Right cardiac atrium (tissue), 5 donors: ENCODE measurements at places on chromosomes 2 and 18. TPM values are rescaled to one million over a fixed set of nuclear protein-coding genes. Genes with fewer than 3 reads are reported as not detected.

- DNase-seq = no peak
Observed at GRCh38 chr2:189150033-189150432, 29.5 kb downstream of the COL5A2 start.

GRCh38 chr2:188986839-188987238 is 12.7 kb downstream of the COL3A1 start:
- DNase-seq = no peak

DNA sequence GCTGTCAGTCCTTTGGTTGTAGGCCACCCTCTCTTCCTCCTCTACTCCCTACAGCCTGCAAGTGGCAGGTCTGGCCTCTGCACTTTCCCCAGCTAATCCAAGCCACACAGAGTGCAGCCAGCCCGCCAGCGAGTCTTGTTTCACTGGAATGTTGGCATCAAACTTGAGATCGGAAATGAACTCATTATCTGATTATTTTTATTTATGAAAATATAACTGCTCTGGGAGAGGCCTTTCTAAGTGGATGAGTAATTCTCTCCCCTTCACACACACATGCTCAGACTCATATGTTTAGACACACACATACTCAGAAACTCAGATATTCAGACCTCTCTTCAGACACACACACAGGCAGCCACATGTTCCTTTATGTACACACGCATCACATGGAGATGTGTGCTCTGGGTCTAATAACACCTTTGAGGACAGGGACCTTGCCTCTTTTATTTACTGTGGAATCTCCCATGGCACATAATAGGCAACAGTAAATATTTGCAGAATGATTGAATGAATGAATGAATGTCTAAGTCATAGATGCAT is 151.3 kb downstream of the ZFP36L2 start:
- peak; percentile 91 for DNase-seq

DNA sequence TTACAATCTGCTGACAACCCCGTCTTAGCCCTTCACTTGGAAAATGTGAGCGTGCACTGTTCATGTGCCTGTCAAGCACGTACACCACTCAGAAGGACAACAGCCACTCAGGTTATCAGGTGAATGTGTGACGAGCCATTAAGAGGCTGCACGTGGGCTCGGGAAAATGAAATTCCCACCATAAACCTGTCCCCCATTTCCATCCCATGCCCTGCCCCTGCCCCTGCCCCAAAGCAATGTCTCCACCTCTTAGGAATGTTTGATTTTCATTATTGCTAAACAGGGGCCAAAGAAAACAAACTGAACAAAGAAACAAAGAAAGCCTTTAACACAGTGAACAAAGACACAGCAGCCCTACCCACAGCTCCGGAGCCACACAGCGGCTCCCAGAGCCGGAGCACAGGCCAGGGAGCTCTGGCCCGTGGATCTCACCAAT is 90.5 kb downstream of the TMEM18 start:
- DNase-seq = no peak

DNA sequence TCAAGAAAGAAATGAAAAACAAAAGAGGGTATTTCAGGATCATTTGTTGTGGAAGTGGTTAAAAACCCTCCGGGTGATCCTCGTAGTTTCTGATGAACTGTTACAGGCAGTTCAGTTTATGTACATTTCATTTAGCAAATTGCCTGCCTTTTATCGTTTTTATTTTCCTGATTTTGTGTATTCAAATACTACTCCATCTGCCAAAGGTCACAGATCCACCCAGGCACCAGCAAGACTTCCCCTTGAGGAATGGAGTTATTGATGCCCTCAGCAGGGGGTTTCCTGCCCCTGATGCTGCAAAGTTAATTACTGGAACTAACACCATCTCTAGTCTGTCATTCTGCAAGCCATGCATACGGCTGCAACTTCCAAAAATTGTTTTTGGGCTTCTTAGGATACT is 641.9 kb downstream of the SLC4A3 start:
- no peak for DNase-seq

- no peak for DNase-seq
Observed at GRCh38 chr18:9304388-9305070, 30.0 kb upstream of the TWSG1 start.

DNA sequence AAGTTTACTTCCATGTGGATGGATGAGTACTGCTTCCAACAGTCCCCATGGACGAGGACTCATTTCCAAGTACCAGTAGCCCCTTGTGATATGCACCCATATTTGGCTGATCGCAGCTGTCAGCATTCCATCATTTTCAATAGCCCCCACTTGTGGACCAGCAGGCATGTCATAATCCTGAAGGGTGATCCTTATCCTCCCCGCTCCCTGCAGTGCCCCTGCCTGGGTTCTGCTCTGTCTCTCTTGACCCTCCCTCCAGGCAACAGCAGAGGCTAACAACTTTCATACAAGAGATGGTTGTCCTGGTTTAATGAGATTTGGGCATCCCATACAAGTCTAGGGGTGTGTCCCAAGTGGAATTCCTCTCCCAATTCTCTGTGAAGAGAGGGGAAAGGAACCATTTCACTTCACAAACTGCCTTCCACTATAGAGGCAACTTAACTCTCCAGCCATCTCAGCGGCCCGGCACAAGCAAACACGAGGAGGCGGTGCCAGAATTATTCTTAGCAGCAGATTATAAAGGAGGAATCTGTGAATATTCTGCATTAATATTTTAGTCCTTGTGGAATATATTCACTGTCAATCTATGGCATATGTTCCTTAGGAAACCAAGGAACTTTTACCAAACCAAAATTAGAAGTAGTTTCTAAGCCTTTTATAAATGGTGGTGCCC is 110.7 kb downstream of the RTN4 start:
- no peak for DNase-seq

GRCh38 chr2:160295519-160296207 is 95.6 kb upstream of the ITGB6 start:
- no peak for DNase-seq

DNA sequence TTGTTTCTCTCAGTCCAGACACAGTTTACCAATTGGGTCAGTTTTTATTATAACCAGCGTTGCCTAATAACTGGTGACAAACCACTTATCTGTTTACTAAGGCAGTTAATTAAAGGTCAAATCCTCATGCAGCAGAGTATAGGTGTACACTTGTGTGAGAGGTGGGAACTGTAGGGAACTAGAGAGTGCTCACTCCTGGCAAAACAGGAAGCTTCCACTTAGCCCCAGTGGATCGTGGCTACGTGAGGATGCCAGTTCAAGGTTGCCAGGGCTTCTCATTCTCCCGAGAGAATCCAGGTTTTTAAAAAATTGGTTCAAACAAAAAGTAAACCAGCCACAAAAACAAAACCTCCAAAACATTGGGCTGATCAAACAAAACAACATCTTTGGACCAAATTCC is 8.1 kb downstream of the CYBRD1 start:
- DNase-seq = no peak

Gene PUM2
- 82.8 TPM for total RNA-seq

DNA sequence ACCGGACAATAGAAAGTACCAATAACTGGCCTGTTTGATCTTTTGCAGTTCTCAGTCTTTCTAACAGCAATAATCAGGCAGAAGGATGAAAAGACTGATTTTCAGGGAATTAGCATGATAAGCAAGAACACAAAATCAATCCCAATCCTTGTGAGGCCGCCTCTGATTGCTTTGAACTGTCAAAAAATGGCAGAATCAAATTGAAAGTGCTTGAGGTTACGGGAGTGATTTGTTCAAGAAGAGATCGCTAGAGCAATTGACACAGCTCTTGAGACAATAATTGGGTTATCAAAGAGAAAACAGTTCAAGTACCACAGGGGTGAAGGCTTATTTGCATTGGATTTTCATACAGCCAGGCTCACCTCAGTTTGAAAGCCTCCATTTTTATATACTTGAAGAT is 663.4 kb downstream of the ARHGAP15 start:
- no peak for DNase-seq

GRCh38 chr2:170301626-170302025 is 123.7 kb downstream of the MYO3B start:
- DNase-seq = no peak

Gene OSBPL1A
- total RNA-seq = 66.9 TPM

DNA sequence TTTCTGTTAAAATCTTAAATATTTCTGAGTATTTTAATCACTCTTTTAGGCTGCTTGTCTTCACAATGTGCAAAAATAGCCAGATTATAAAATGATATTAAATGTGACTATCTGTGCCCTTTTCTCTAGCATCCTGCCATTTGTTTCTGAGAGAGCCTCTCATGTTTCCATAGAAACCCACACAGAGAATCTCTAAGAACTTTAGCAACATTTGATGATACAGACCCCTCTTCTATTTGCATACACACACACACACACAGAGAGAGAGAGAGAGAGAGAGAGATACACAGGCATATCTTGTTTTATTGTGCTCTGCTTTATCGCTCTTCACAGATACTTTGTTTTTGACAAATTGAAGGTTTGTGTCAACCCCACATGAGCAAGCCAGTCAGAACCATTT is 134.5 kb upstream of the DDX18 start:
- DNase-seq = no peak

DNA sequence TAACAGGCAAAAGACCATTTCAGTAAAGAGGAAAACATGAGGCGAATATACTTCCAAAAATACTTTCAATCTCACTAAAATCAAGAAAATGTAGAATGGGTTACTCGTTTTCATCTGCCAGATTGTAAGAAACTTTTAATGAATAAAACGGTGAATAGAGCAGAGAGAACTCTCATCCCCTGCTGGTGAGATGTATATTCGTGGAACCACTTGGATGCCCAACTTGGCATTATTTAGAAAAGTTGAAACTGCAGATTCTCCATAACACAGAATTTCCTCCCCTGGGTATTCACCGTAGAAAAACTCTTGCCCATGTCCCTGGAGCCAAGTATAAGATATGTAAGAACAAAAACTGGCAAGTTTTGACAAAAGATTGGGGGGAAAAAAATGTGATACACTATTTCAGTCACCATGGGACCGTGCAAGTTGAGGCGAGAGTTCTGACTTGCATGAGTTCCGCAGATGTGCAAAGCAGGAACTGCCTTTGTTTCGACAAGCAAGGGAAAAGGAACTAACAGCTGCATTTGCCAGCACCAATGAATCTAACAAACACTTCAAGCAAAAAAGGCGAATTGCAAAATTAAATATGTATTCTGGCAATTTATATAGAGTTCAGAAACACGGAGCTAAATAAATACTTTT is 14.8 kb downstream of the TIMM21 start:
- no peak for DNase-seq

Gene IL1RN
- total RNA-seq = 1.1 TPM

GRCh38 chr2:45586600-45586999 is 24.5 kb downstream of the SRBD1 start:
- no peak for DNase-seq

- DNase-seq = no peak
Observed at GRCh38 chr2:236872981-236873380, 212.7 kb upstream of the COPS8 start.

GRCh38 chr2:72292433-72292832 is 144.8 kb upstream of the CYP26B1 start:
- DNase-seq = no peak

DNA sequence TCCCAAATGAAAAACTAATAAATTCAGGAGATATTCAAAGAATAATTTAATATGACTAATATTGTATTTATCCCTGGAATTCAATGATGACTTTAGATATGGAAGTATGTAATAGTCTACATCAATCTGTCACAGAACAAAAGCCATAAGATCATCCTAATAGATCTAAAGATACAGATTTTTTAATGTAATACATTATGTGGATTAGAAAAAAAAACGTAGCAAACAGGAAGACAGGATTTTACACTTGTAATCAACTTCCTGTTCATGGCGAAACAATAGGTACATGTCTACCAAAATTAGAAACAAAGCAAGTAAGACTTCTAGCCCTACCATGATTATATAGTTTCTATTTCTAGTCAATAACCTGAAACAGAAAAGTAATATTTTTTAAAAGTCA is 192.2 kb downstream of the TTC32 start:
- DNase-seq = no peak

Gene CREG2
- total RNA-seq = 0.19 TPM

Gene SLC4A5
- 2.8 TPM for total RNA-seq

Gene B3GNT7
- 5.9 TPM for total RNA-seq

GRCh38 chr2:117085737-117086136 is 728.8 kb upstream of the DDX18 start:
- no peak for DNase-seq

Gene CCDC74A
- 2.2 TPM for total RNA-seq

GRCh38 chr2:73083886-73084800 is 12.6 kb upstream of the SFXN5 start:
- no peak for DNase-seq

DNA sequence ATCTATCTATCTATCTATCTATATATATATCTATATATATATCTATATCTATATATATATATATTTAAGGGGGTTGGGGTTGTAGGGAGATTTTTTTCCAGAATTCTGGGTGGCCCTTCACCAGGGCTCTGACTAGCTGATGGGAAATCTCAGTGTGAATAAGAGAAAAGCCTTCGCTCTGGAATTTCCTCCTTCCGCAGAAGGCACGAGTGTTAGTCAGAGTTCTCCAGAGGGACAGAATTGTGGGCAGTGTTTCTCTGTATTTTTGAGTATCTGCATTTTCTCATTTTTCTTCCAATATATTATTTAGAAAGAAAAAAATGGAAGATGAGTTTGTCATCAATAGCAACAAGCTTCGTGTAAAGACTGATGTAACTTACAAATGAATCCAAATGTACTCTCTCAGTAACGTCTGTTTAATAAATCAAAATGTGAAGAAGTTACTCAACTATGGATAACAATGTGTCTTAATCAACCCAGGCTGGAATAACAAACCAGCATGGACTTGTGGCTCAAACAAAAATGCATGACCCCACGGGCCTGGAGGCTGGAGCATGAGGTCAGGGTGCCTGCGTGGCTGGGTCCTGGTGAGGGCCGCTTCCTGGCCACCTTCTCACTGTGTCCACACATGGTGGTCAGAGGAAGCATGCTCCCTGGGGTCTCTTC is 10.6 kb upstream of the SNTG2 start:
- no peak for DNase-seq

DNA sequence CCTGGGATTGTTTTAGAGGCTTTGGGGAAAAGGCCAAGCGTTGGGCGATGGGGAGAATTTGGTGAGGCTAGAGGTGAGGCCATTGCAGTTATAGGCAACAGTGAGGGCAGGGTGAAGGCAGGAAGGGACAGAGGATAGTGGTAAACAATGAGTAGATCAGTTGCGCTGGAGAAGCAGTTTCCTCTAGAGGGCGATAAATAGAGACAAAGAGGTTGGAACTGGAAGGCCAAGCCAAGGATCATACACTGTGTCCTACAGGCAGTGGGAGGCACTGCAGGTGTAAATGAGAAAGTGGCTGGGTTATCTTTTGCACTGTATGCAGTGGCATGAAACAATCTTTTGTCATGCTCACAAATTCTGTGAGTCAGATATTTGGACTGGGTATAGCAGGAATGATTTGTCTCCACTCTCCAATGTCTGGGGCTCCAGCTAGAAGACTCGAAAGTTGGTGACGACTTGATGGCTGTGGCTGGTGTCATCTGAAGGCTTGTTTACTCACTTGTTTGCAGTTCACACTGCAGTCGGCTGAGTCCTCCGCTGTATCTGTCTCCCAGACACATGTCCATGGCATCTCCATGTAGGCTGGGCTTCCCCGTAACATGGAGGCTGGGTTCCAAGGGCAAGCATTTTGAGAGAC is 82.1 kb downstream of the TNP1 start:
- no peak for DNase-seq
